ENCODE measurements at places on chromosomes 2 and 18.

GRCh38 chr2:88212251-88212790 lies 42.2 kb downstream of the THNSL2 start:
- no peak for DNase-seq

DNA sequence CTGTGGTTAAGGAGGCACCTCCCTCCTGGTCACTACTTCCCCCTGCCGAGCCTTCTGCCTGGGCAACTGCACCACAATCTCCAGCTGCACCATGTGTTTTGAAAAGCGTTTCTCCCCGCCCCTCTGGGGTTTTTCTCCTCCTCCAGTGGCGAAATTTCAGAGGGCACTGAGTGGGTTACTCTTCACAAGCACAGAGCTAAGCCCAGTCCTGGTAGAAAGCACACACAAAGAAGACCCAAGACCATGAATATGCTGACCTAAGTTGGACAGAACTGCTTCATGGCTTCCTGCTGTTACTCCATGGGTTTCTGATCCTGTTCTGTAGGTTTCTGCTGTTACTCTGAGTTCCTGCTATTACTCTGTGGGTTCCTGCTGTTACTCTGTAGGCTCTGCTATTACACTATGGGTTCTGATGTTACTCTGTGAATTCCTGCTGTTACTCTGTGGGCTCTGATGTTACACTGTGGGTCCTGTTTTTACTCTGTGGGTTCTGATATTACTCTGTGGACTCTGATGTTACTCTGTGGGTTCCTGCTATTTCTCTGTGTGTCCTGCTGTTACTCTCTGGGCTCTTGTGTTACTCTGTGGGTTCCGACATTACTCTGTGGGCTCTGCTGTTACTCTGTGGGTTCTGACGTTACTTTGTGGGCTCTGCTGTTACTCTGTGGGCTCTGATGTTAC lies 216.6 kb downstream of the RTP5 start:
- DNase-seq = no peak

DNA sequence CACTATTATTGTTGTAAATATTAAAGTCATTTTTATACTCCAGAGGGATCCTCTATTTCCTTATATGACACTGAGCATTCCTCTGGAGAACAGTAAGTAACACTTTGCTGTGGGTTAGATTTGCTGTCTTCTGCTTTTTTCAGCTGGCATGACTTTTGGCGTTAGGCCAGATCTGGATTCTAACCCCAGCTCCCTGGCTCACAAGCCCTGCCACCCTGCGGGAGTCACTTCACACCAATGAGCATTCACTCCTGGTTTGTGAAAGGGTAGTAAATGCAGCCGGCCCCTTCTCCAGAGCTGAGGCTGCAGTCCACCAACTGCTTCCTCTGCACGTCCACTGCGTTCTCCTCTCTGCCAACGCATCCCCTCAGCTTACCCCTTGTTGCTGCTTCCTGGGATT lies 373.8 kb upstream of the RAB6C start:
- peak; percentile 32 for DNase-seq

GRCh38 chr2:70828115-70828514 lies 7.5 kb downstream of the CD207 start:
- DNase-seq = no peak

- DNase-seq = no peak
Observed at GRCh38 chr2:10712185-10712809, 9.1 kb upstream of the ATP6V1C2 start.

DNA sequence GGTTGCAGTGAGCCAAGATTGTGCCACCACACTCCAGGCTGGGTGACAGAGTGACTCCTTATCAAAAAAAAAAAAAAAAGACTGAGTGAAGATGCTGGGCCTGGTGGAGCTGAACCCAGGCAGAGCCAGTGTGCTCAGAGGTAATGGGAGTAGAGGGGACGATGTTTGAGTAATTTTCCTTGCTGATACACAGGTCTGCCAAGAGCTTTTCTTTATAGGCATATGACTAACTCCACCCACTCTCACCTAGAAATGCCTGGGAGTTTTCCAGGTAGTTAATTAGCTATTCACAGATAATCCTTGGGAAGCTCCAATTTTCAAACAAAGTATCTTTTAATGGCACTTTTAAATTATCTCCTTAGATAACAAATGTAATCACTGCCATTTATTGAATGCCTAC lies 33.4 kb upstream of the ACSL3 start:
- no peak for DNase-seq

- no peak for DNase-seq
Observed at GRCh38 chr2:71466301-71467179, 13.2 kb downstream of the DYSF start.

DNA sequence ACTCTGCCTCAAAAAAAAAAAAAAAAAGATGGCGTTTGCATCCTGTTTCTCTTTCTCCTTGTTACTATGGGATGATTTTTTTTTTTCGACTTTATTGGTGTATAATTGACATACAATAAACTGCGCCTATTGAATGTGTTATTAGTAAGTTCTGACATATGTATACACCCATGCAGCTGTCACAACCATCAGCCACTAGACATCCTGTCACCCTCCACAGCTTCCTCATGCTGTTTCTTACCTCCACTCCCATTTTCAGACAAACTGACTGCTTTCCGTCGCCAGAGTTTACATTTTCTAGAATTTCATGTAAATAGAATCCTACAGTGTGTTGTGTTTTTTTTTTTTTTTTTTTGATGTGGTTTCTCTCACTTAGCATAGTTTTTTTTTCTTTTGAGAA lies 27.9 kb downstream of the RRM2 start:
- DNase-seq = no peak

DNA sequence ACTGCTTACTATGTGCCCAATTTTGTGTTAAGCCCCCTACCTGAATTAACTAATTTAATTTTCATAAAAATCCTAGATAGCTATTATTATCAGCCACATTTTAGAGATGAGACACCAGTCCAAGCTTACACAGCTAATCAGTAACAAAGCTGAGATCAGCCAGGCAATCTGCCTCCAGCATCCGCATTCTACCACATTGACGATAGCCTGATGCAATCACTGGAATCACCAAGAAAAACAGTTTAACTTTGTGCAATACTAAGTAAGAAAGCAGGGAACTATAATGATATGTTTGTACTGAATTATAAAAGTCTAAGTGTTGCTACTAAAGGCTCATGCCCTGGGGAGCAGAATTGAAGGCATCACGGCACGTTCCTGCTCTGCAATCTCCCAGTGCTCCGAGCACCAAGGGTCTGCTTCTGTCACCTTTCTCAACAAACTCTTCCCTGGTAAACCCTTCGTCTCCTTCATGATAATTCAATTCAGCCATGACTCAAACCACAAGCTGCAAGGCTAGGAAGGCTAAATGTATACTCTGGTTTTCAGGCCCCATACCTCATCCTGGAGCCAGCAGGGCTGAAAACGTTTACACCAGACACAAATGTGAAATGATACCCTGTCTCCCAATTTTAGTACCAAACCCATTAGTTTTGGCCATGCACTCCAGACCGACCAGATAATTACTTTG lies 19.4 kb downstream of the KANSL3 start:
- DNase-seq = no peak

- no peak for DNase-seq
Observed at GRCh38 chr2:39156107-39156506, 35.3 kb upstream of the SOS1 start.

GRCh38 chr2:143700865-143701264 lies 571.6 kb downstream of the ARHGAP15 start:
- DNase-seq = no peak

DNA sequence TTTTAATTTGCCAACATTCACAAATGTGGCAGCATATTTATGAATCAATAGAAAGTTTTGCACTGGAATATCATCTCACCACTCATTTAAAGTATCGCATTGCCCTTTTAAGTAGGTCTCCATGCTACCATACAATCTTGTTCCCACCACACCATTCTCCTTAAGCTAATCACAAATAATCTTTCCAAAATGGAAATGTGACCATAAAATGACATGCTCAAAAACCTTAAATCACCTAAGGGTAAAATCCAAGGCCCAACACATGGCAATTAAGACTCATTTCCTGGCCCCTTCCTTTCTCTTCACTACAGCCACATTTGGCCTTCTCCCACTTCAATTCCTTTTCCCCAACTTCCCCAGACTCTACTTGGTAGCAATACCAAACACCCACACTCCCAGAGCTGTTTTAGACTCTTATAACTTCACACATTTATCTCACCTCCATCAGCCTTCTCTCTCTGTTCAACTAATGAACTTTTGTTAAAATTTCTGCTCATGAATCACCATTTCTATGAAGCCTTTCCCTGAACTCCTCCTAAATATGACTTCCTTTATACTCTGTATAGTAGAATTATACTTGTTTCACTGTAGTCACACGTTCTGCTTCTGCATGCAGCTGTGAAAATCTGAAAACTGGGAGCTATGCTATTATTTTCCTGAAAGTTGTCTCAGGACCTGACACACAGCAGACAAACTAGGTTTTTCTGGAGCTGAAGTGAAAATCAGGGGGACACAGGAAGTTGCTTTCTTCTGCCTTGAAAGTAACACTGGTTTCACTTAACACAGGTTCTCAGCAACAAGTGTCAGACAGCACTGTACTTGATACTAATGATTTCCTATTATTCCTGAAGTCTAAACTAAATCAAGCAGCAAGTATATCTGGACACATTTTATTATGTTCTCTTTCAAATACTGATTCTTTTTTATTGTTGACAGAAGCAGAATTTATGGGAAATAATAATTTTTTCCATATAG lies 303.9 kb downstream of the ZEB2 start:
- no peak for DNase-seq

DNA sequence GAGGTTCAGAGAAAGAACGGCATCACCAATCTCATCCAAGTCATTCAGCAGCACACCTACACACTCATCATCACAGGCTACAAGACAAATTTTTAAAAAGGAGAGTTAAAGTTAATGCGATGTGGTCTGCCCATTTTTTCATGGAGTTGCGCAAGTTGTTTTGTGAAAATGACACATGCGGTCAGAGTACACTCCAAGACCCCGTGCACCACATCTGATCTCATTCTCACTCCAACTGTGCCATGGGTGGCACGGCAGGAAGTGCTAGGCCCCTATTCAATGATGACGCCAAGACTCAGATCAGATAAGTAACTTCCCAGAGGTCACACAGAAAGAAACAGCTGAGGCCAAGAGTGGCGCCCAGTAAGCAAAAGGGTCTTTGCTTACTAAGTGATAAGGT lies 119.8 kb downstream of the LAMA1 start:
- DNase-seq = no peak

GRCh38 chr2:231152800-231153557 lies 28.1 kb upstream of the HTR2B start:
- DNase-seq = no peak

GRCh38 chr18:73980289-73980979 lies 167.2 kb downstream of the FBXO15 start:
- no peak for DNase-seq

DNA sequence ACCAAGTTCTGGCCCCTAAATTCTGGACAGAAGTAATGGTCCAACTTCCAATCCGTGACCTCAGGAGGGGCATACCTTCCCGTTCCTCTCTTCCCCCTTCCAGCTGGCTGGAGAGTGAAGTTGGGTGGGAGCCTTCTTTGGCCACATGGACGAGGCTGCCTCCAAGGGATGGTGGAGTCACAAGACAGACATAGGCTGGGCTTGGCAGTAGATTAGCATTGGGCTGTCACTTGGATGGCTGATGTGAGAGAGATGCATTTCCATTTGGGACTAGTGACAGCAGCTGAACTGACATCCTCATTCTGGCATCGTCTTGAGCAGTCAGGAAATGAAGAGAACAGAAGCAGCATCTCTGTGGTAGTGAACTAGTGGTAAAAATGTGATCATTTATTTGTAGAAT lies 12.6 kb downstream of the NT5DC4 start:
- no peak for DNase-seq

DNA sequence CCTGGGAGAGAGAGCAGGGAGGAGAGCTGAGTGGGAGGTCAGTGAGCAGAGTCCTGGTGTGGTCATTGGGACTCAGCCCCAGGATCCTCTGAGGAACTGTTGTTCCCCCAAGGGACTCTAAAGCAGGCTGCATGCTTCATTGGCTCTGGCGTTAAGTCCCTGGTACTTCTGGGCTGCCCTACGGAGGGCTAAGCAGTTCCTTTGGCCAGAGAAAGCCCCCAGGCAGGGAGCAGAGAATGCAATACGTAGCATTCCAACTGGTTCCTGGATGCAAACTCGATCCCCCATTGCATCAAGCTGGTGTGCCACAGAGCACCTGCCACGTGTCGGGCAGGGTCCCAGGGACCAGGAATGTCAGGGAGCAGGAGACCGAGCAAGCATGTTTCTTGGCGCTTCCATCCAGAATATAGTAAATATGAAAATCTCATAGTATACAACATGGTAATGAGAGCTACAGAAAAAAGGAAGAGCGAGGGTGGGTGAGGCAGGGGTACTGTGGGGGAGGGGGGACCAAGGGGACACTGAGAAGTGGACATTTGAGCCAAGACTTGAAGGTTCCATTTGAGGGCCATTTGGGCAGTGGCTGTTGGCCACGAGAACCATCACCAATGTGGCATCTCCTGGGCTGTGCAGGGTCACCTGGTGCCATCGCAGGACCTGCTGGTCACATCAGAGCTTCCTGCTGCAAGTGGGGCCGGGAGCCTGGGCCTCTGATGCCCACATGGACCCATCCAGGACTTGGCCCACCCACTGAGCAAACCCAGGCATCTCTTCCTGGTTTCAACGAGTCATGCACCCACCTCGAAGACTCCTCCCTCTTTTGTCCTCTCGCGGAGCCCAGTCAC lies 160.4 kb downstream of the ASB1 start:
- no peak for DNase-seq

GRCh38 chr2:154238252-154238651 lies 366.5 kb downstream of the GALNT13 start:
- DNase-seq = no peak

DNA sequence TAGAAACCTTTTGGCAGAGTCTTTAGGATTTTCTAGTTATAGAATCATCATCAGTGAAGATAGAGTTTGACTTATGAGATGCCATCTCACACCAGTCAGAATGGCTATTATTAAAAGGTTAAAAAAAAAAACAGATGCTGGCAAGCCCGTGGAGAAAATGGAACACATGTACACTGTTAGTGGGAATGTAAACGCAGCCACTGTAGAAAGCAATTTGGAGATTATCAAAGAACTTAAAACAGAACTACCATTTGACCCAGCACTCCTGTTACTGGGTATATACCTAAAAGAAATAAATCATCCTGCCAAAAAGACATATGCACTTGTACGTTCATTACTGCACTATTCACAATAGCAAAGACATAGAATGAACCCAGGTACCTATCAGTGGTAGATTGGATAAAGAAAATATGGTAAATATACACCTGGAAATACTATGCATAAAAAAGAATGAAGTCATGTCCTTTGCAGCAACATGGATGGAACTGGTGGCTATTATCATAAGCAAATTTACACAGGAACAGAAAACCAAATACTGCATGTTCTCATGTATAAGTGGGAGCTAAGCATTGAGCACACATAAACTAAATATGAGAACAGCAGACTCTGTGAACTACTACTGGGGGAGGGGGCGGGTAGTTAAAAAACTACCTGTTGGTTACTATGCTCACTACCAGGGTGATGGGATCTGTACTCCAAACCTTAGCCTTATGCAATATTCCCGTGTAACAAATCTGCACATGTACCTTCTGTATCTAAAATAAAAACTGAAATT lies 279.0 kb downstream of the KIAA1328 start:
- DNase-seq = no peak

DNA sequence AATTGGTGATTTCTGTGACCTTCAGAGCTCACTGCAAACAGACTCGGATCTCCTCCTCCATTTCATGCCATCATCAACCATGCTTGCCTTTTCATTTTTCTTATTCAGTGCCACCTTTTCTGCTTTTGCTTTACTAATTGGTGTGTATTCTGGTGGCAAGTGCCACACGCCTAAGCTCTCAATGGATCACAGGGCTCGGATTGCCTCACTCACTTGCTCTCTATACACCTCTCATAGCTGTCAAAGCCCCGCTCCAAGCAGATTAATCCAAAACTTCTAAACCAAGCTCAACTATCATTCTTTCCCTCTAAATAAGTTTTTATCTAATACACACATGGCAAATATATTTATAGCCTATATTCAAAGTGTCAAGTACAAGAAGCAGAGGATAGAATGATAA lies 86.4 kb downstream of the PLEKHM3 start:
- DNase-seq = no peak

Data from C1 segment of cervical spinal cord (tissue), 14 donors.